ENCODE measurements at places on chromosomes 7 and 10.

DNA sequence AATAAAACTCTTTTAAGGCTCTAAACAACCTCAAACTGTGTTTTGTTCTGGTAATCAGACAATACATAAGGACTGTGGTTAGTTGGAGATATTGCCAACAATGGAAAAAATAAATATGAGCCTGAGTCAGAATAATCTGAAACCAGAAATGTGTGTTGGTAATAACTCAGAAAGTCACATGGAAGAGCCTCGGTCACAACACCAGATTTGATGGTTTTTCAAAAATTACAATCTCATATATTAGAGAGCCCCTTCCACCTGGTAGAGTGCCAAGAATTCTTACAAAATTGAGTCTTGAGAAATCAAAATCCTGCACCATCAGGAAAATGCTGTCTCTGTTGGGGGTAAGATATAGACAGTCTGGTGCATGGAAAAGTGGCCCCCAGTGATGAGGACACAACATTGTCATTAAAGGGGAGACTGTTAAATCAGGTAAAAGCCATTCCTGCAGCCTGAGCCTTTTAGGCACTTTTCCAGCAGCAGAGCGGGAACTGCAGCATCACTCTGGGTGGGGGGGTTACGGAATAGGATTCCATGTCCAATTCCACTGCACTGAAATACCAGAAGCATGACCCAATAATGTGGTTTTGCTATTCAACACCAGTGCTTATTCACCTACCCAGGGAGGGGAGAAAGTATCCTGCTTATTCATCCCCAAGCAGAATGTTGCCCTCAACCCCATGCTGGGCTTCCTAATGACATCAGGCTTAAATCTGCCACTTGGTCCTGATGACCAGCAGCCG lies 9.5 kb upstream of the ADAM12 start:
- DNase-seq = peak; percentile 99

DNA sequence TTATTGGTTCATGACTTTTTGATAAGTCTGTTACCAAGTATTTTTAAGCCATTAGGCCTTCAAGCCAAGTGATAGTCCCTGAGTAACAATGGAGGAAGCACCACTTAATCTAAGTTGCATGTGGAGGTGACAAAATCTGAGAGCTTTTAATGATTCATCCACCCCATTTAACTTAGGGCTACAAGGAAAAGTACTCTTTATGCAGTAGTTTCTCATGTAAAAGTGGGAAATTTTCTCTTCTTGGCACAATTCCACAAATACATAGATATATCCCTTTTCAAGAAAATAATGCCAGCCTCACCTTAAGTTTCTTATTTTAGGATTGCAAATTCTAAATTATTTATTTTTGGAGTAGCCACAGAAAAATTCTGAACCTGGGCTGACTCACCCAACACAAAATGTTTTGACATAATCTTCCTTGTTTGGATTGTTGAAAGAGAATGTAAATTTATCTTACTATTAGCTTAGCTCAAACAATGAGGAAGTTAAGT lies 85.7 kb downstream of the SUGCT start:
- peak; percentile 57 for DNase-seq

GRCh38 chr7:82542665-82543064 lies 99.1 kb upstream of the CACNA2D1 start:
- peak; percentile 94 for DNase-seq

GRCh38 chr7:149817836-149818535 lies 20.2 kb upstream of the ZNF862 start:
- DNase-seq = no peak

GRCh38 chr7:78607099-78607498 lies 808.5 kb downstream of the PHTF2 start:
- peak; percentile 10 for DNase-seq

- peak; percentile 97 for DNase-seq
Measured at GRCh38 chr10:14397066-14397465, 66.3 kb upstream of the FRMD4A start.

GRCh38 chr10:18542832-18543231 lies 108.6 kb downstream of the NSUN6 start:
- peak; percentile 62 for DNase-seq

DNA sequence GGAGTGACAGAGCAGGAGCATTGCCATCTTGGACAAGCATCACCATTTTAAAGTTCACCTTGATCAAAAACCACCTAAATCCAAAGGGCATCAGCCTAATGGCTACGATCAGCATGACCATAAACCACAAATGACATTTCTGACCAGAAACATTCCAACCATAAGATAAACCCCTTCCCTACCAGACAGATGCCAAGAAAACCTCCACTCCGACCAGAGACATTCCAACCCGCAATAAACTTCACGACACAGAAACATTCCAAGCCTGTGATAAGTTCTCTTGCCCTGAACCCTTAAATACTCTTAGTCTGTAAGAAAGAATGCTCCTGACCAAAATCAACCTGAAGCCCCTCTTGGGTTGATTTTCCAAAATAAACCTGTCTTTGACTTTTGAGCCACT lies 606.9 kb downstream of the POM121L12 start:
- DNase-seq = no peak

DNA sequence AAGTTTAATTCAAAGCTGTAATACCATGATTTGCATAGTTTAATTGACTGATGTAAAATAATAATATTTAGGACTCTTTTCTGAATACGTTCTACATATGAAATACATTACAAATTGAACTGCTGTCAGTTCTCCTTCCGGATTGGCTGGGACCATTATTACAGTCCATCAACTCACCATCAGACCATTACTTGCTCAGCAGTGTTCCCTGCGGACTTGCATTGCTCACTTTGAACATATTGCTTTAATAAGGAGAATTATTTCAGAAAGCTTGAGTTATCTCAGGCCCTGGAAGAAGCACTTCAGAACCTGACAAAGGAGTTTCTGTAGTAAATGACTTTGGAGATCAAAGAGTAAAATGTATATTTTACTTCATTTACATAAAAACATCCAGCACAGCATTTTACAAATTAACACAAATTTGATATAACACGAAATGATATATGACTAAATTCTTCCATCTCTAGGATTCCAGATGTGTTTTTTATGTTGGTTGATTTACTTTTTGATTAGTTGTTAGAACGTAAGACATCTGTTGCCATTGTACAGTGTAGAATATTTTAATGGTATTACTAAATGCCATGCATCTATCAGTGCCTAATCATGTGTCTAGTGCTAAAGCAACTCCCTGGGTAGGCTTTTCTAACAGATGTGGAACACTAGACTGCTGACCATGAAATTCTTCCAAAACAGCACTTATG lies 418.5 kb upstream of the SEMA3A start:
- no peak for DNase-seq

DNA sequence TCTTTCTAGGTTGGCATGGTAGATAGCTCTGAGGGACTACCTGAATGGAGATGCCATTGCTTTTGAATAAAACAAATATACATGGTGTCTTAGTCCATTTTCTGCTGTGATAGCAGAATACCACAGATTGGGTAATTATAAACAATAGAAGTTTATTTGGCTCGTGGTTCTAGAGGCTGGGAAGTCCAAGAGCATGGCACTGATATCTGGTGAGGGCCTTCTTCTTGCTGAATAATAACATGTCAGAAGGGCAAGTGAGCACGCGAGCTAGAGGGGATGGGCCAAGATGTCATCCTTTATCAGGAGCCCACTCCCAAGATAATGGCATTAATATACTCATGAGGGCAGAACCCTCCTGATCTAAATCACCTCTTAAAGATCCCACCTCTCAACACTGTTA lies 21.9 kb downstream of the SGPL1 start:
- DNase-seq = no peak

GRCh38 chr7:2680792-2681490 lies 7.1 kb upstream of the AMZ1 start:
- DNase-seq = peak; percentile 72

DNA sequence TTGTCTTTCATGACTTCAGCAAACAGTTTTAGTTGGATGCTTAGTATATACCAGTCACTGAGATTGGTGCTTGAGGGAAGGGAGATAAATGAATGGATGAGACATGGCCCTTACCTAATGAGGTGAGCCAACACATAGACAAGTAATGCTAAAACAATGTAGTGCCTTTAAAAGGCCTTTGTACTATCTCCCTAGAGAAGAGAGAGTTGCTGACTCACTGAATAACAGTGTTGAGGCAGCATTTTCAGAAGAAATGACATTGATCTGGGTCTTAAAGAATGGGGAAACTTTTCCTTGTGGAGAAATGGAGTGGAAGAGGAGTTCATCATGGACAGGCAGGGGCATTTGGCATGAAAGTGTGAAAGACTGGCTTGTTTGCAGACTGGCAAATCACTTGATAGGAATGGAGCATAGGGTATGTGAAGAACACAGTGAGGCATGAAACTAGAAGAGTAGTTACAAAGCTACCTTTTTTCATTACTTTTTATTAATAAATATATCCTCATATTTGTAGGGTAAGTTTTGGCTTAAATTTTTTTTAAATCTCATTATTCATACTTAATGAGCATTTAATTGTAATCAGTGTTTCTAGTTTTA lies 91.2 kb downstream of the KAT6B start:
- DNase-seq = peak; percentile 66

DNA sequence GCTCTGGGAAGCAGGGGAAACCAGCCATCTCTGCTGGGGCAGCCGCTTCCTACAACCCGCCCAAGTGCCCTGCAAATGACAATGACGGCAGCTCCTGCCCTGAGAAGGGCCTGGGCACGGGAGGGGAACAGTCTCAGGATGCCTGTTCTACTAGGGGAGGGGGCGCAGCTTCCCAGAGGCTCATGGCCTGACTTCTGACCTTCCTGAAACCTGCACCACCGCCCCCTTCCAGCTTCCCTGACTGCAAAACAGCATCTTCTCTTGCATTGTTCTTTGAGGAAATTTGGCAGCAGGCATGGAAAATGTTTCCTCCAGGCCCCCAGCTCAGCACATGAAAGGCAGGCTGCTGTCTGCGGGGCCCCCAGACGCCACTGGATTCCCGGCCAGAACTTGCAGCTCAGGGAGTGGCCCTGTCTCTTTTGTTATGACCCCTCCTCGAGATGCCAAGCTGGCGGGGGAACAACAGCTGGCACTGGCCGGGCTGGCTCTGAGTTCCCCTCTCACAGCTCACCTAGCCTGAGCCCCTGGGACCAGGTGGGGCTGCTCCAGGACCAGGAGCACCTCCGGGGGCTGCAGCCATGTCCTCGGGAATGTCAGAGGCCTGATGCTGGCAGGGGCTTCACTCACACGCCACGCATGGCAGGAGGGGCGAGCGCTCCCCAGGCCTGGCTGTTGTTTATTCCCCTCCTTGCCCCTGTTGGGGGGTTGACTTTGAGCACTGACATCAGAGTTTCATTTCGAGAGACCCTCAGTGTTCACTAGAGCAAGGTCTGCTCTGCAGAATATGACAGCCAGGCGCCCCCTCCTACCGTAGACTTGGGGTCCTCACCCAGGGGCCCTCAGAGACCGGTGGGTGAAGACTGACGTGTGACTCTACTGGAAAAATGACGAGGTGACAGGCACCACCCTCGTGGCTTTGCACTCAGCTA lies 62.7 kb downstream of the CALML3 start:
- DNase-seq = no peak

- DNase-seq = peak; percentile 46
Measured at GRCh38 chr10:100008142-100008522, 1.6 kb downstream of the DNMBP start.

DNA sequence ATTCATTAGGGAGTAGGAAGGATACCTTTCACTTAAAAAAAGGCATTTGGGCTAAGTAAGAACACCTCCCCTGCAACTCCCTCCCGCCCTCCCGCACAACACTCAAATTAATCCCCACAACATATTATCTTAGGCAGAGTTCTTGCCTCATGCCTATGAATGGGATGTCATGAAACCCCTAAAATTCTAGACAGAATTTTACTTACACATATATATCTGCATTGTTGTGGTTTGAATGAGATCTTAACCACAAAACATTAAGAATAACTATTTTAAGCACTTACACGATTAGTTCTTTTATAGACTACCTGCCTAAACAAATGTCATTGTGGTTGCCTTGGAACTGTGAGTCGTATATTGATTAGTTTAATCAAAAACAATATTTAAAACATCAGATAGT lies 4.5 kb upstream of the ITGB1 start:
- DNase-seq = no peak

- DNase-seq = no peak
Measured at GRCh38 chr7:129955993-129956543, 3.3 kb upstream of the UBE2H start.

DNA sequence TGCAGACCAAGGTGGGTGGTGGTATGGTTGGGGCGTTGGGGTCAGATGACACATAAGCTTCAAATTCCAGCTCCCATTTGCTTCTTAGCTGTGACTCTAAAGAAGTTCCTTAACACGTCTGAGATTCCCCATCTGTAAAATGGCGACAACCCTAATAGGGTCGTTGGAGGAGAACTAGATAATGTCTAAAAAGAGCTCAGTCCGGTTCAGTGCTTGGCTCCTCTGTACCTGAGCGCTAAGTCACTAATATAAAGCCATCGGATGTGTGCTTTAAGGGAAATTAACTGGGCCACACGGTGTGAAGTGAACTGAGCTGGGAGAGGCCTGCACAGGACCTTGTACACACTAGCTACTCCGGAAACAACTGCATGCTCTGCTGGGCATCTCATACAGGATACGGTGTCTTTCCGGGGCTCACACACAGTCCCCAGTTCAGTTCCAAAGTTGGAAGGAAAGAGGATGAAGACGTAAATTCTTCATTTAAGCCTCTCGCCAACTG lies 476 bp upstream of the ZFYVE27 start:
- DNase-seq = no peak

- DNase-seq = peak; percentile 71
Measured at GRCh38 chr7:94561841-94562514, 52.4 kb downstream of the CASD1 start.

DNA sequence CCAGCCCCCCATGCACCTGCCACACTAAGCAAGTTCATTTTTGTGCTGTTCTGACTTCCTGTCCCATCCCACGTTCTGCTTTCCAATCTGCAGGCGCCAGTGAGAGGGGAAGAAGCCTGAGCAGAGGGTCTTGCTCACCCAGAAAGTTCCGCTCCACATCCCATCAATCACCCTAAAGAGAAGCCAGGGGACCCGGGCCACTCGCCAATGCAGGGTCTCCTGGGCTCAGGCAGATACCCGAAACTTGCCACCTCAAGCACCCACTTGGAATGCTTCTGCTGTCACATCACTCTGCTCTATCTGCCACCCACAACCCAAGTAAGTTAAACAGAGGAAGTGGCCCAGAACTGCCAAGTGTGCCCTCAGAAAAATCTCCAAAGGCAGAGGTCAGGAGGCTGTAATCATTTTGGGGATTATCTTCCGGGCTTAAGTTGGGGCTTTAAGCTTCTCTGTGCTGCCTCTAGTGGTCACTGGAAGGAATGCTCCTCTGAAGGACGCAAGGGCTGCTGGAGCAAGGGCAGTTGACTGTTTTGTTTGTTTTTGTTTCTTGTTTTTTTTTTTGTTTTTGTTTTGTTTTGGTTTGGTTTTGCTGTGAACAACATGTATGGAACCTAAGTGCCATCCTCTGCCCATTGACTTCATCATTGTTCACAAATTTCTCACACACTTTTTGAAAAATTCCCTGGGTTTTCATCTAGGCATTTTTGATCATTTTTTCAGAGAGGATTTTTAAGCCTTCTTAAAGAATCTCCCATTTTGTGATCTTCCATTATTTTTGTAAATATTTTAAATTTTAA lies 25.5 kb downstream of the PRR15 start:
- peak; percentile 54 for DNase-seq

Measured in choroid plexus epithelial cell (primary cell).